ENCODE measurements at places on chromosomes 11 and 22.

DNA sequence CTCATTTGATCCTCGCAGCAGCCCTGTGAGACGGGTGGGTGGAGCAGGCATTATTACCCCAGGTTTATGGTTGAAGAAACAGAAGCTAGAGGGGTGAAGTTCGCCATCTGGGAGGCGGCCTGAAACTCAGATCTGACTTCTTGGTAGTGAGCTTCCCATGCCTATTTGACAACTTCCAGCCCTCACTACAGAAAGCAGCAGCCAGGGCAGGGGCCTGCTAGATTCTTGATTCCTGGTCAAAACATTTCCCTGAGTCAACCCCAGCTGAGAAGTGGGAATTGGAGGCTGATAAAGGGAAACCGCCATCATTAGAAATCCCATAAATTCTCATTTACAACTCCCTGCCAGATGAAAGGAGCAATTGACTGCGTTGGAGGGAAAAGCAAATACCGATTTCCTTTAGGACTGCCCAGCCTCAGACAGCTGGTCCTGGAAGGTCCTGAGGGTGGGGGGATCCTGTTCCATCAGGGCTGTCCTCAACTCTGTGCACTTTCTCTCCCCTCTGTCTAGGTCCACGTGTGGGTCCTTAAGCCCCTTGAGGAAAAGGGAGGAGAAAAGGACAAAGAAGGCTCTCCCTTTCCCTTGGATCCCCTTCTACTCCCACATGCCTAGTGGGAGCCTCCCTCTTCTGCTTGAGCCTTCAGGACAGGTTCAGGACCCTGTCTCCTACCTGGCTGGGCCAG lies 10.2 kb upstream of the NECTIN1 start:
- no peaks in the 10 kb centered on the region for H3K4me1 ChIP-seq
- DNase-seq: no peak
- H3K4me3 ChIP-seq: no peak overlapping the region
- no peak overlapping the region for H3K27ac ChIP-seq
- peaks cover 18% of the 10 kb centered on the region for H3K27me3 ChIP-seq
- H3K36me3 ChIP-seq: no peaks in the 10 kb centered on the region

DNA sequence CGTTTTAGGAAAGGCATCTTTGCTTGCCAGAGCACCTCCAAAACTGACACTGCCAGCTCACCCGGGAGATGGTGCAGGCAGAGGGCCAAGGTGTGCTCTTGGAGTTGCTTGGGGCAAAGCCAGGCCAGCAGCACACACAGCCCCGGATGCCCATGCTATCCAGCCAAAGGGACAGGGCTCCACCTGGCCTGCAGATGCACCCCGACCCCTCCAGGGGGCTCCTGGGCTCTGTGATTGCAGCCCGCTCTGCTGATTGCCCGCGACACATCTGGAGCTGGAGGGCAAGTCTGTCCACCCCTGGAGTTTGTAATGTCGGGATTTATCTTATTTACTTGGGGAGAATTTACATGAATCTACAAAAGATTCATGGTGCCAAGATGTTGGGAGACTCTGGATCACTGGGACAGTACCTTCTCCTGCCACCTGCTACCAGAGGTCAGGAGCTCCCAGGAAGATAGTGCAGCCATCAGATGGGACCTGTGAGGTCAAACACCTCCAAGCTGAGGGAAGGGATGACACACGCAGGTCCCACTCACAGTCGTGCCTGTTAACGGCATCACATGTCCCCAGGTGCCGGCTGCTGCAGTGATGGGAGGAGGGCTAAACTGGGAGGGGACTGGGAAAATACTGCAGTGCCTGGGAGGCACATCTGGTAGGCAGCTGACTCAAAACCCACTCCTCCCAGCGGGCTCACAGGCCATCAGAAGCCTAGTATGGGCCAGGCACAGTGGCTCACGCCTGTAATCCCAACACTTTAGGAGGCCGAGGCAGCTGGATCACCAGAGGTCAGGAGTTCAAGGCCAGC lies 17.2 kb downstream of the CBX7 start:
- H3K4me3 ChIP-seq: no peak overlapping the region
- DNase-seq: no peak
- H3K27me3 ChIP-seq: no peaks in the 10 kb centered on the region
- H3K36me3 ChIP-seq: no peaks in the 10 kb centered on the region
- no peak overlapping the region for H3K27ac ChIP-seq

GRCh38 chr11:8757047-8757446 lies 74.5 kb downstream of the RPL27A start:
- H3K27me3 ChIP-seq: no peaks in the 10 kb centered on the region
- H3K4me3 ChIP-seq: no peak overlapping the region
- peaks cover 31% of the 10 kb centered on the region for H3K4me1 ChIP-seq
- no peak for DNase-seq
- H3K27ac ChIP-seq: no peak overlapping the region

- no peaks in the 10 kb centered on the region for H3K27me3 ChIP-seq
- H3K27ac ChIP-seq: no peak overlapping the region
- no peaks in the 10 kb centered on the region for H3K36me3 ChIP-seq
- DNase-seq: no peak
- H3K4me3 ChIP-seq: no peak overlapping the region
These were observed 11.9 kb downstream of the SLC29A2 start for GRCh38 chr11:66359662-66360087.

DNA sequence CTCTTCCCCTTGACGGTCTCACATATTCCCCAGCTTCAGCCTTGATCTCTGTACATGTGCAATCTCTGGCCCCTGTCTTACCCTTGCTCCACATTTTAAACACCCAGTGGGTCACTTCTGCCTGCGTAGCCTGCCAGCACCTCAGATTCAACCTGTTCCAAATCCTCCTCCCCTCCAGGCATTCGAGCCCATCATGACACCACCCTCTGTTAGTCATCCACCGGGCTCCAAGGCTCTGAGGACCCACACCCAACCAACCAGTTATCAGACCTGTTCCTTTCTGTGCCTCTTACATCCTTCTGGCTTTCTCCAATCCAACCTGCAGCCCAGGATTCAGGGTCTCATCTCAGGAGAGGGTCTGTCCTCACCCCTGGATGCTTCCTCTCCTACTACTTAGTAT lies 119.8 kb upstream of the TBCEL start:
- no peak overlapping the region for H3K4me3 ChIP-seq
- no peak for DNase-seq
- no peaks in the 10 kb centered on the region for H3K27me3 ChIP-seq
- no peaks in the 10 kb centered on the region for H3K4me1 ChIP-seq
- H3K36me3 ChIP-seq: no peaks in the 10 kb centered on the region

- no peaks in the 10 kb centered on the region for H3K4me1 ChIP-seq
- no peak overlapping the region for H3K27ac ChIP-seq
- peaks cover 2% of the 10 kb centered on the region for H3K27me3 ChIP-seq
- H3K36me3 ChIP-seq: no peaks in the 10 kb centered on the region
These were observed 4.0 kb downstream of the BSX start for GRCh38 chr11:122977470-122978298.

- H3K27me3 ChIP-seq: no peaks in the 10 kb centered on the region
- DNase-seq: no peak
- H3K36me3 ChIP-seq: no peaks in the 10 kb centered on the region
- peaks cover 90% of the 10 kb centered on the region for H3K4me1 ChIP-seq
- H3K27ac ChIP-seq: no peak overlapping the region
These were observed 111.0 kb downstream of the RBFOX2 start for GRCh38 chr22:35917651-35918050.

DNA sequence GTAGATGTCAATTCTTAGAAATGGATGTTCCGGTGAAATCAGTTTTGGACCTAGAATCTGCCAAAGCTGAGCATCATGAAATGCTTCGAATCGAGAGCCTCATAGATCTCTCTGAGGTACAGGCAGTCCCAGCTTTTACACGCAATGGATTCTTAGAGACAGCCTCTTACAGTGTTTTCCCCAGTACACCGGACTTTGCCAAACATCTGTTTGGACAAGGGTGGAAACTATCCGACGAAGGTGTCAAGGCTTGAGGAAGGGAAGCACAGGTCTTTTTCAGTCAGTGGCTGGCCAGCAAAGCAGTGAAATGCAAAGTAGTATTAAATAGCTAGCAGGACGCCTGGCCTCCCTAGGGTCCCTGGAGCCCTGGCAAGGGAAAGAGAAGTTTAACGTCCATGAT lies 4.9 kb downstream of the GRK3 start:
- H3K27me3 ChIP-seq: no peaks in the 10 kb centered on the region
- H3K27ac ChIP-seq: no peak overlapping the region
- no peaks in the 10 kb centered on the region for H3K36me3 ChIP-seq

DNA sequence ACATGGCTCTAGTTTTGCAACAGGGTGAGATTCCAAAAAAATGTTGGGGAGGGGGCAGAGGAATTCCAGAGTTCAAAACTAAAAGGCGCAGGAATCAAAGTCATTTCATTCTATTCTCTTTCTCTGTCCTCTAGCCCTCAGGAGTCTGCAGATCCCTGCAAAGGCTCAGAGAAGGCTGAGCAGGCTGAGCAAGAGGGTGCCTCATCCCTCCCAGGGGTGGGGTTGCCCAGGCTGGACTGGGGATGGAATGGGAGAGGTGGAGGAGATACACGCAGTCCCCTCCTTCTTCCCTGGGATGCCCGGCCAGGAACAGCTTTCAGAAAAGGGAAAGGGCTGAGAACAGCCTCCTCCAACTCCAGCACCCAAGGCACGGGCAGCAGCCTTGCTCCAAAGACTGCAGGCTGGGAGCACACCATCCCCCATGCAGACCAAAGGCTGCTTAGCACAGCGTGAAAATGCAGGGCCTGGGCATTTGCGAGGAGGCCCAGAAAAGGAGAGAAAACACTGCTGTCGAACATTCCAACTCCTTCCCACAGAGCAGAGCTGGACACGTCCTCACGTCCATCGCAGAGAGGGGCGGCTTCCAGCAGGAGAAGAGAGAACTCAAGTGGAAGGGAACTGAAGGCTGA lies 51.8 kb downstream of the MN1 start:
- H3K36me3 ChIP-seq: no peaks in the 10 kb centered on the region
- no peak for DNase-seq
- H3K27me3 ChIP-seq: no peaks in the 10 kb centered on the region

- peak; percentile 92 for DNase-seq
- no peaks in the 10 kb centered on the region for H3K27me3 ChIP-seq
- no peak overlapping the region for H3K27ac ChIP-seq
- H3K4me3 ChIP-seq: no peak overlapping the region
- H3K36me3 ChIP-seq: no peaks in the 10 kb centered on the region
- H3K4me1 ChIP-seq: peaks cover 8% of the 10 kb centered on the region
These were observed 8.4 kb upstream of the SLC22A8 start for GRCh38 chr11:63023841-63024648.

DNA sequence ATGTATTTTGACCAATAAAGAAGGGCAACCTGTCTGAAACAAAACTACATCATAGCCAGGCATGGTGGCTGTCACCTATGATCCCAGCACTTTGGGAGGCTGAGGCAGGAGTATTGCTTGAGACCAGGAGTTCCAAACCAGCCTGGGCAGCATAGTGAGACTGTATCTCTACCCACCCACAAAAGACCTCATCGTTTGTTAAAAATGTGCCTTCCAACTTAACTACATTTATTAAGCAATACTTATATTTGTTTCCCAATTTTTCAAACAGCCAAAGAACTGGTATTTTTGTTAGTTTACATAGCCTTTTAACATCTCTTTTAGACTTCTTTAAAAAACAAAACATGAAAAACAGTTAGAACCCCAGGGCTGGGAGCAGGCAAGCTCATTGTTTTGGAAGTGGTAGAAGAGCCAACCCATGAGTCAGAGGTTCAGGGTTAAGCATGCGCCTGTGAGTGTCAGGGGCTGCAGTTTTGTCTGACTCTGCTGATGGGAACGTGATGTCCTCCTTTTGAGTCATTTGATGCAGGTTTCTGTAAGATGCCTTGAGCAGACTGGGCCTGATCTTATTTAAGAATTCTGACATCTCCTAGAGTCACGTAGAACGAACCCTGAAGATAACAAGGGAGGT lies 53.9 kb upstream of the CRTAM start:
- peak; percentile 26 for DNase-seq
- H3K4me1 ChIP-seq: peaks cover 6% of the 10 kb centered on the region
- no peaks in the 10 kb centered on the region for H3K36me3 ChIP-seq
- H3K27ac ChIP-seq: peak overlapping the region; percentile 68
- H3K27me3 ChIP-seq: no peaks in the 10 kb centered on the region

DNA sequence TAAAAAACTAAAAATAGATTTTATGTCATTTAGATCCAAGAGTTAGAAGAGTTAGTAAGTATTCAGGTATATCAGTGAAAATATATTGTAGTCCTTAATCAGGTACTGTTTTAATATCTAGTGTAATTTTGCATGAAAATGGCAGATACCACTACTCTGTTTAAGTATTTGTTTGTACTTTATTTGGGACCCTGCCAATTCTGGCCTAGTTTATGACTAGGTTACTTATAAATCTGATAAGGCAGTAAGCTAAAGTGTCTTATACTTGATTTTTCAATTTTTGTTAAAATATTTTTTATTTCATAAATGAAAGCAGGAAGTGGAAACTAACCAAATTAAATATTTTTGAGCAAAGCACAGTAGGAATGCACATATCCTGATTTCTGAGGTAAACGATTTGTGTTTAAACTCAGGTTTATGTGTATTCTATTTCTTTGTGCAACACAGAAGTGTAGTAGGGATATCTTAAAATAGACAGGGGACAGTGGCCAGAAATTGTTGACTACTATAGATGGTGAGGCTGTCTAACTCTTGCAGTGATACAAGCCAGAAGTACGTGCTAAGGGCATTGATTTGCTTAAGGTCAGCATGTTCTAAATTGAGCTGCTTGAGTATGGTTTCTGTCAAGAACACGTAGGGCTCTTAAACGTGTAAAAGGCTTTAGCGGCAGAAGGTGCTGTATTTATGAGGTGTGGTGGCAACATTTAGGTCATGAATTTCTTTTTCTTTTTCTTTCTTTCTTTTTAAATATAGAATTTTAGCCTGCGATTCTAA lies 34.0 kb downstream of the HIPK3 start:
- H3K4me3 ChIP-seq: no peak overlapping the region
- H3K27ac ChIP-seq: no peak overlapping the region
- no peaks in the 10 kb centered on the region for H3K36me3 ChIP-seq

DNA sequence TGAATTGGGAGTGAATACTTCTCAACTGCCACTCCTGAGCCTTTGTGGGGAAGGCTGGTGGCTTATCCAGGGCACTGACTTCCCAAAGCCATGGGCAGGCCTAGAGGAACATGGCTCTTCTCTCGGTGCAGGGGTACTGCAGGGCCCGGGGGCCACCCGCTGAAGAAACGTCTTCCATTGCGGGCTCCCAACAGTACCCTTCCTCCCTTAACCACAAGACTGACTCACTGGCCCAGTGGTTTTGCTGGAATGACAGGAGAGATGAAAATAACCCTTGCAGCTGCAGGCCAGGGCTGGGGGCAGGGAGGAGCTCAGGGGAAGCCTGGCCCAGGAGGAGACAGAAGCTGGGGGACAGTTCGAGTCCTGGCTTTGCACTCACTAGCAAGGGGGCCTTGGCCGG lies 13.5 kb downstream of the TXN2 start:
- no peaks in the 10 kb centered on the region for H3K27me3 ChIP-seq
- H3K27ac ChIP-seq: no peak overlapping the region
- no peak for DNase-seq
- H3K36me3 ChIP-seq: no peaks in the 10 kb centered on the region

GRCh38 chr11:16364254-16364653 lies 7.9 kb upstream of the SOX6 start:
- no peak for DNase-seq
- H3K4me1 ChIP-seq: peaks cover 3% of the 10 kb centered on the region
- peak overlapping the region; percentile 36 for H3K27ac ChIP-seq
- H3K4me3 ChIP-seq: no peak overlapping the region
- no peaks in the 10 kb centered on the region for H3K36me3 ChIP-seq

Data from tibial nerve (tissue), 4 donors.